ENCODE measurements at places on chromosomes 7 and 10. TPM values are rescaled to one million over a fixed set of nuclear protein-coding genes. Genes with fewer than 3 reads are reported as not detected.

The ATRNL1 gene
- 0.21 TPM for total RNA-seq

The INA gene
- total RNA-seq, result 20.0 TPM

The CAV2 gene
- 188 TPM for total RNA-seq

The LRIT1 gene
- not detected for total RNA-seq

The TMEM273 gene
- not detected for total RNA-seq

The SLC26A5 gene
- total RNA-seq, result not detected

The SPDYE2B gene
- not detected for total RNA-seq

The PROSER2 gene
- total RNA-seq, result 31.8 TPM

The TMEM139 gene
- 1.6 TPM for total RNA-seq

The PHKG1 gene
- total RNA-seq, result 0.22 TPM

The ICA1 gene
- total RNA-seq, result 1.6 TPM

The LRGUK gene
- total RNA-seq, result 0.35 TPM

The ASNS gene
- 60.2 TPM for total RNA-seq

Measured in A549 treated with Mapracorat at 1 μM for 4 hours (cell line).